NCI-H1436 (cell line): ENCODE measurements at places on chromosomes 13 and 19.

DNA sequence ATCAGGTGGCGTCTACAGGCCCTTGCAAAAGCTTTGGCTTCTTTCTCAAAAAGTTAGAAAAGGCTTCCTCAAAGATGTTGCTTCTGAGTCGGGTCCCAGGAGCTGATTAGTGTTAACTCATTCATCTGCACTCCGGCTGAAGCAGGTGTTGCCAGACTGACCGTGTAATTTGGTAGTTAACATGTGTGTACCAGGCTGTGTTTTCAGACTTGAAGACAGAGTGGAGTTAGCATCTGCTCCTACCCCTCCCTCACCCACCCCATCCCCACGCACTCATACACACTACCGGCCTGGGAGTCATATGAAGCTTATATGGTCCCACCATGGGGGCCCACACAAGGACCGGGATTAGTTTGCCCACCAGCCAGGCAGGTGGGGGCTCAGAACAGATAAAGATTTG, 111.5 kb downstream of the DNAJC15 start:
- DNase-seq: no peak

GRCh38 chr13:41402691-41403511, 54.4 kb upstream of the RGCC start:
- no peak for DNase-seq

GRCh38 chr13:51494156-51494555, 41.3 kb upstream of the INTS6 start:
- DNase-seq: no peak

GRCh38 chr13:73772449-73773167, 361.6 kb downstream of the KLF12 start:
- no peak for DNase-seq

GRCh38 chr13:31540281-31540680, 199.0 kb upstream of the RXFP2 start:
- no peak for DNase-seq
